ENCODE measurements at places on chromosomes 3 and 15. TPM values are rescaled to one million over a fixed set of nuclear protein-coding genes. Genes with fewer than 3 reads are reported as not detected.

EFCC1 gene
- 5.2 TPM for polyA plus RNA-seq

SH2D7 gene
- 1.9 TPM for polyA plus RNA-seq

C3orf85 gene
- not detected for polyA plus RNA-seq

CFAP20DC gene
- polyA plus RNA-seq, result 1.6 TPM

MUSTN1 gene
- polyA plus RNA-seq, result 14.2 TPM

CYP11A1 gene
- 1.7 TPM for polyA plus RNA-seq

NLGN1 gene
- 33.8 TPM for polyA plus RNA-seq

IGSF10 gene
- 6.0 TPM for polyA plus RNA-seq

COL8A1 gene
- polyA plus RNA-seq, result 23.5 TPM

COL6A6 gene
- 1.0 TPM for polyA plus RNA-seq

ANKRD34C gene
- 0.42 TPM for polyA plus RNA-seq

CATSPER2 gene
- 15.6 TPM for polyA plus RNA-seq

SLC12A1 gene
- polyA plus RNA-seq, result 4.3 TPM

EXD1 gene
- 0.26 TPM for polyA plus RNA-seq

CCDC33 gene
- 2.3 TPM for polyA plus RNA-seq

ADGRG7 gene
- not detected for polyA plus RNA-seq

MED12L gene
- polyA plus RNA-seq, result 12.7 TPM

CCR8 gene
- not detected for polyA plus RNA-seq

SCAANT1 gene
- not detected for polyA plus RNA-seq

CGNL1 gene
- 17.3 TPM for polyA plus RNA-seq

CCR1 gene
- polyA plus RNA-seq, result 3.0 TPM

GOLGA8S gene
- polyA plus RNA-seq, result 1.6 TPM

LYZL4 gene
- polyA plus RNA-seq, result not detected

Data from spinal cord (tissue), 10 donors.